Tibial nerve (tissue), 4 donors: ENCODE measurements at places on chromosomes 2 and 18. TPM values are rescaled to one million over a fixed set of nuclear protein-coding genes. Genes with fewer than 3 reads are reported as not detected.

Gene GAL3ST2
- total RNA-seq: 0.30 TPM

Gene DPP4
- total RNA-seq: 5.2 TPM

Gene EPAS1
- total RNA-seq: 451 TPM

Gene OTOF
- total RNA-seq: 0.30 TPM

GRCh38 chr2:205245652-205246051, 436.6 kb upstream of the NRP2 start:
- DNase-seq: no peak

DNA sequence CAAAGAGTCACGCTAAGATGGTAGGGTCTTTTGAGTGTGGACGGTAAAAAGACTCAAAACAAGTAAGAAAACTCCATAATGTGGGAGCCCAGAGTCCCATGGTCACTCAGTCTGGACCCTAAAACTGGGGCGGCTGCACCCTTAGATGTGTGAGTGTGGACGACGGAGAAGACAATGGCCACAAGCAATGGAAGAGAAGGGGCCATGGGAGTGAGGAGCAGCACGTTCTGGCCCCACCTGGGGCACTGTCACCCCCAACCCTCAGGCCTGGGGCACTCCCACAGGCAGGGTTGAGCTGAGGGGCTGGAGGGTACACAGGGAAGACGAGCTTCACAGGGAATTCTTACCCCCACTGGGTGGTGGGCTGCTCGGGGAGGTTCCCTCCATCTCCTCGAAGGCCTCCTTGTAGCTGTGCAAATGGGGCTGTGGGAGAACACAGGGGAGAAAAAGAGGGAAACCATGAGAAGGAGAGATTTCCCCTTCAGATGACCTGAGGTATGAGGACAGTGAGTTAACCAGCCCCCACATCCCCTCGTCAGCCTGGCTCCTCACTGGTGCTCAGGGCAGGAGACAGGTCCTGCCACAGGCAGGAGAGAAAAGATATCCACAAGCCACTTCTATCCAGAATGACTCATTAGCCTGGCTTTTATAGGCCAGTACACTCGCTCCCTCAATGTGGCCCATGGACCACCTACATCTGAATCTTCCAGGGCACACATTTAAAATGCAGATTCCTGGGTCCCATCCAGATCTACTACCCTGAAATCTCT, 167.9 kb downstream of the TNS1 start:
- DNase-seq: no peak

GRCh38 chr2:49719241-49719640, 564.9 kb upstream of the FSHR start:
- DNase-seq: no peak

- DNase-seq: no peak
Measured at GRCh38 chr2:11488809-11489208, 22.8 kb upstream of the E2F6 start.
